ENCODE measurements at places on chromosomes 12 and 14.

DNA sequence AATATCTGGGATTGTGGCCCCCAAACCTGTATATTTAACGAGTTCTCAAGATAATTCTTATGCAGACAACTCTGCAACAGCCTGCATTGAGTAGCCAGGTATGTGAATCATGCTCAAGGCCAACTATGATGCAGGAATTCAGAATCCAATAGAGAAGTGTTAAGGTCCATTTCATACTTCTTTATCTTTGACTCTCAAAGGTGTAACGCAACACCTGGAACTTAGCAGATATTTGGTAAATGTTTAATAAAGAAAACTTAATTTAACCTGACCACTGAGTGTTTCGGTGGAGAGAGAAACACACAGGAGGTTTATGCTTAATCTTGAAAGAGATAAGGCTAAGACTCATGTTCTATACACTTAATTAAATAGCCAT lies 156.5 kb upstream of the PLEKHG7 start:
- no peak for DNase-seq

GRCh38 chr14:94571950-94572349 lies 9.3 kb upstream of the SERPINA5 start:
- DNase-seq = no peak

DNA sequence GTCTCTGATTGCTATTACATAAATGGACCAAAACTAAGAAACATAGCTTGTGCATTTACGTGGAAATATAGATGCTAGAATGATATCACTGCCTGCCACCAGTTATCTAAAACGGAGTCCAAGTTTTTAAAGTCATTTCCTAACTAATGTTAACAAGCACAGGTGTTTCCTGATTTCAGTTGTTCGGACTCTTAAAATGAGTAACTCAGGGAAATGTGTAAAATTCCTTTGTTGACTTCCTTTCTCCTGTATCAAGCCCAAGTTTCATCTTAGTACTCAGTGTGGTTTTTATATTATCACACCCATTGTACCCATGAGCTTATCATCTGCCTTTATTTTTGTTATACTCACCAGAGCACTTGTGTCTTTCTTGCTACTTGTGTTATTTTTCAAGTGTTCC lies 13.2 kb upstream of the PRKCH start:
- DNase-seq = no peak

GRCh38 chr12:80121661-80122060 lies 22.3 kb downstream of the OTOGL start:
- no peak for DNase-seq

DNA sequence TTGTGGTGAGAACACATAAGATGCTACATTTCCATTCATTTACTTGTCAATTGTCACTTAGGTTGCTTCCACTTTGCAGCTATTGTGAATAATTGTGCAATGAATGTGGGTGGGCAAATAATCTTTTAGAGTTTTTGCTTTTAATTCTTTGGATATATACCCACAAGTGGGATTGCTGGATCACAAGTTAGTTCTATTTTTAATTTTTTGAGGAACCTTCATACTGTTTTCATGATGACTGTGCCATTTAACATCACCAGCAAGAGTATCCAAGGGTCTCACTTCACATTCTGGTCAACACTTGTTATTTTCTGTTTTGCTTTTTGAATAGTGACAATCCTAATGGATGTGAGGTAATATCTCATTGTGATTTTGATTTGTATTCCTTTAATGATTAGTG lies 10.5 kb downstream of the CLEC6A start:
- DNase-seq = no peak

GRCh38 chr12:129693731-129694130 lies 210.1 kb downstream of the TMEM132D start:
- no peak for DNase-seq

- DNase-seq = no peak
Observed at GRCh38 chr12:26239122-26239851, 43.9 kb downstream of the SSPN start.

DNA sequence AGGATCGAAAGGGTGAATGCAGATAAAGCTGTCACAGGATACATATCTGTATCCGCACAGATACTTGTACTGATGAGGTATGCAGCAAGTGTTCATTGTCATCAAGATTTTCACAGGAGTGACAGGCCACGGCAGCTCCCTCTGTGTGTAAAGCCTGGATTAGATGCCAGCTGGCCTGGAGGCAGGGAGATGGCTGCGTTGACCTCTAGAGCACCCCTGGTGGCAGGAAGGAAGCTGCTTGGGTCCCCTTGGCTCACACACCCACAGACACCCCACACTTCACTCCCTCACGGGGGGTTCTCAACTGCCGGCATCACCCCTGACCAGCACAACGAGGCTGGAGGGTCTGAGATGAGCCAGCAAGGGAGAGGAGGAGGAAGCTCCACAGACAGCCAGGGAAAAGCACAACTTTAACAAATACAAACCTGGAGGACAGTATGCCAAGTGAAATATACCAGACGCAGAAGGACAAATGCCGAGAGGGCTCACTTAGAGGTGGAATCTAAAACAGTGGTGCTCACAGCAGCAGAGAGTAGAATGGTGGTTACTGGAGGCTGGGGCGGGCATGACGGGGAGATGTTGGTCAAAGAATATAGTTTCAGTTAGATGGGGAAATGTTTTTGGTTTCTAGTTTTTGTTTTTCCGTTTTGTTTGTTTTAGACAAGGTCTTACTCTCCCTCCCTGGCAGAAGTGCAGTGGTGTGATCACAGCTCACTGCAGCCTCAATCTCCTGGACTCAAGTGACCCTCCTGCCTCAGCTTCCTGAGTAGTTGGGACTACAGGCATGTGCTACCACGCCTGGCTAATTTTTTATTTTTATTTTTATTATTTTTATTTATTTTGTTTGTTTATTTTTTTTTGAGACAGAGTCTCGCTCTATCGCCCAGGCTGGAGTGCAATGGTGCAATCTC lies 45.7 kb downstream of the TEAD4 start:
- DNase-seq = no peak

GRCh38 chr14:27528328-27528727 lies 930.5 kb upstream of the NOVA1 start:
- no peak for DNase-seq

DNA sequence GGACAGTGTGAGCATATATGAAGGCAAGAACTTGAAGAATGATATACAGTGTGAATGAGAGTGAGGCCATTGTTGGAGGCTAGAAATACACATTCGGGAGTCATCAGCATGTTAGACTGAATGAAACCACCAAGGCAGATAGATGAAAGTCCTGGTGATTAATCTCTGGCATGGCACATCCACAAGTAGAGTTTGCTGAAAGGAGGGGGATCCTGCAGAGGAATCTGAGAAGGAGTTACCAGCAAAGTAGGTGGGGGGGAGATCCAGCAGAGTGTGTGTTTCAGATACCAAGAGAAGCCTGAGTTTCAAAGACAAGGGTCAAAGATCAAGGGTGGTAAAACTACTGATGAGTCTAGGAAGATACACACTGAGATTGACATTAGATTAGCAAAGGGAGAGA lies 426.7 kb upstream of the DCN start:
- no peak for DNase-seq

GRCh38 chr12:18296909-18297280 lies 35.6 kb downstream of the PIK3C2G start:
- DNase-seq = no peak

DNA sequence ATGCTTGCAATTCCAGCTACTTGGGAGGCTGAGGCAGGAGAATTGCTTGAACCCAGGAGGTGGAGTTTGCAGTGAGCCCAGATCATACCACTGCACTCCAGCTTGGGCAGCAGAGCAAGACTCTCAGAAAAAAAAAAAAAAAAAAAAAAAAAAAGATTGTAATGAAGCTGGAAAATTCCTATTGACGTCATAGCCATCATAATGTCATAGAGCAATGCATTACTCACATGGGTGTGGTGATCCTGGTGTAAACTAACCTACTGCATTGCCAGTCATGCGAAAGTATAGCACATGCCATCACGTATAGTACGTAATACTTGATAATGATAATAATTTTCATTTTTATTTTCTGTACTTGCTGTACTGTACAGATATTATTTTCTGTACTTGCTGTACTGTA lies 42.7 kb upstream of the NID2 start:
- DNase-seq = no peak

DNA sequence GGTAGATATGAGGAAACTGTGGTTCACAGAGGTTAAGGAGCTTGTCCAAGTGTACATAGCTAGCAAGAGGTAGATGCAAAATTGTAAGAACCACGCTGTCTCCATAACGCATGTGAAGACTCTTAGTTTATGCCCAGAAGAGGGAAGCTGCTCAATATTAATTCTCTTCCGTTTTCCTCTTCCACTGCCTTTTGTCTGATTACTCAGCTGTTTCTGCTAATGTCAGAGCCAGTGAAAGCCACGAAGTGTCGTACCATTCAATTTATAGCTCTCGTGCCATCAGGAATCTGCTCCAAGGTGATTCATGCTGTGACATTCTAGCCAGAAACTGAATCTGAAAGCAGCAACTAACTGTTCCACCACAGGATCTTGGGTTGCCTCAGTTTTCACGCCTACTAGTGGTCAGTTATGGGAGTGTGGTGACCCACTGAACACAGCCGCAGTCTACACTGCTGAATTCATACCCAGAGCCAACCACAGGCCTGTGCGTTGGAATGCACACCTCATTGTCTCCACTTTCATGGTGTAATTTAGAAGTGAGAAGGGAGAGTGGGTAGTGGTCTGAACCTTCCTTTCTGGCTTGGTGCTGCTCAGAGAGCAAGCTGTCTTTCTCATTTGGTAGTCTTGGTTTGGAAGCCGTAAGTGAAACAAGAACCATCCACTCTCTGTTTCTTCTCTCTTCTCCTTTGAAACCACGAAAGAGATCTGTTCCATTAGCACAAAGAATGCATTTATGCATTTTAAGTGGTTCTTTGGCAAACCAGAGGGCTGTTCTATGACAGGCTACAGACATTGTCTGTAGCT lies 74.2 kb upstream of the NAP1L1 start:
- peak; percentile 30 for DNase-seq

- no peak for DNase-seq
Observed at GRCh38 chr14:92516966-92517506, 3.5 kb downstream of the RIN3 start.

- no peak for DNase-seq
Observed at GRCh38 chr12:78759367-78759766, 105.2 kb upstream of the SYT1 start.

GRCh38 chr12:64916411-64917261 lies 92.2 kb downstream of the TBC1D30 start:
- no peak for DNase-seq

- no peak for DNase-seq
Observed at GRCh38 chr14:66790101-66790500, 282.2 kb downstream of the GPHN start.

DNA sequence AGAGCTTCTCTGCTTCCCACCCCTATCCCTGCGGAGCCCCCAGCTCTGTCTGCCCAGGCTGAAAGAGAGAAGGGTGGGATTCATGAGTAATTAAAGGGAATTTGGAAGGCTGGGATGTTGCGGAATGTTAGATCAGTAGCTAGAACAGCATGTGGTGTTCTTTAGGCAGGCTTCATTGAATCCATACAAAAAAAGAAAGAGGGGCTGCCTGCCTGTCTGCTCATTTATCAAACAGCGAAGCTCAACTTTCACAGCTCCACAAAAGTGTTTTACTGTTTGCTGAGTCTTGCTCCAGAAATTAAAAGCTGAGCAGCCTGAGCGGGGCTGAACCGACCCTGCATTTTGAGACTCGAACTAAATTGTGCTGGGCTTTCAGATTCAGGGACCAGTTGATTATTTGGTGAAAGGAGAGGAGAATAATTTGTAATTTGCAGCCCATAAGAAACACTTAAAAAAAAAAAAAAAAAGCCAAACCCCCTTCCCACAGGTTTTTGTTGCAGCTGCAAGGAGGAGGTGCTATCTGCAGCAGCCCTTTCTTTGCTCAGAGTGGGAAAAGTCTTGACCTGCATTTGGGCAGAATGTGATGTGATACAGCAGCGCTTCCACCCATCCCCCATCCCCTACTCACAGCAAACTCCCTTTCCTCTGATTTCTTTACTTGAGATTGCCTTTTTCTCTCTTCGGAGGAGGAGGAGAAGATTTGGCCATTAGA lies 89.7 kb downstream of the RFX4 start:
- no peak for DNase-seq

DNA sequence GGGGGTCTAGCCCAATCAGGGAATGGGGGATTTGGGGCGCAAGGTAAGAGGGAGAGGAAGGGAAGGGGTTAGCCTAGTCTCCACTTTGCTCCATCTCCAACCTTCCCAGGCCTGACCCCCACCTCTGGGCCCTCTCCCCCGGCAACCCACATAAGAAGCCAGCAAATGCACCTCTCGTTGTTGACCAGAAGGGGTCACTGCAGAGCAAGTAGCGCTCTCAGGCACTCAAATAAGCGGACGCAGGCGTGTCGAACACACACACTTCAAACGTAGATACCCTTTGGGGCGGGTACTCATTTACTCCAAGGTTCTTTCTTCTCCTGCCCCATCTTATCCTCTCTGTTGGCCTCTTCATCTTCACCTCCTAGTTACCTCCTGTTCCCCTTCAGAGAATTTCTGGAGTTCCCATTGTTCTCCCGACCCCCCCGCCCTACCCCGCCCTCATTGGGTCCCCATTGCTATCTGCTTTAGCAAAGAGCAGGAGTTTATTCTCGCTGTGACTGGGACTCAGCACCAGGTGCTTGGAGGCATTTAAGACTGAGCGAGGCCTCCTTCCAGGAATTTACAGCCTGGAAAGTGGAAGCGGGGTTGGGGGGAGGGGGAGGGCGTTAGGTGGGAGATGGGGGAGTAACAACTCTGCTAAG lies 1.5 kb upstream of the SRRM4 start:
- DNase-seq = no peak

- DNase-seq = no peak
Observed at GRCh38 chr12:46516933-46517578, 144.5 kb upstream of the SLC38A2 start.

Measured in 8988T (cell line).